ENCODE measurements at places on chromosomes 7 and 10.

- no peak for DNase-seq
These were observed 59.3 kb downstream of the DLG5 start for GRCh38 chr10:77867124-77867719.

DNA sequence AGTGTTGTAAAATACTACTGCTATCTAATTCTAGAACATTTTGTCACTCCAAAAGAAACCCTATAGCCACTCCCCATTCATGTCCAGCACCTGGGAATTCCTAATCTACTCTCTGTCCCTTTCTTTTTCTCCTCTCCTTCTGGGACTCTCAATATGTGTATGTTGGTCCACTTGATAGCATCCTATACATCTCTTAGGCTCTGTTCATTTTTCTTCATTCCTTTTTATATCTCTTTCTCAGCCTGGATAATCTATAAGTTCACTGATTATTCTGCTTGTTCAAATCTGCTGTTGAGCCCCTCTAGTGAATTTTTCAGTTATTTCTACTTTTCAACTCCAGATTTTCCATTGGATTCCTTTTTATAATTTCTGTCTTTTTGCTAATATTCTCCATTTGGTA is 108.6 kb downstream of the CCDC3 start:
- DNase-seq, result no peak

GRCh38 chr10:22681783-22682183 is 32.6 kb downstream of the PIP4K2A start:
- no peak for DNase-seq

- no peak for DNase-seq
These were observed 37.1 kb downstream of the ELMO1 start for GRCh38 chr7:37411444-37412034.

DNA sequence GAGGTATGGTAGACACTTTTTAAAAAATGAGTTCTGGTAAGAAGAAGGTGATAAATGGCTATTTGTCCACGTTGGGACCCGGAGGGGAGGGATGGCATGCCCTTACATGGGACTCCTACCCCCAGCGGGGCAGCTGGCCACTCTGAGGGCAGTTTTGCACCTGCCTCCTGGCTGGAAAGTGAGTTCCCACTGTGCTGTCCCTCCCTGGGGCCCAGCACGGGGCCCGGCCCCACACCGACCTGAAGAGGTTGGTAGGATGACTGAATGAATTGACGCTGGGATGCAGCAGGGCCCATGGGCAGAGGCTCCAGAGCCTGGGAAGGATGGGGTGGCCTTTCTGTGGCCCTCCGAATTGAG is 601 bp upstream of the AEBP1 start:
- DNase-seq, result no peak

- DNase-seq, result no peak
These were observed 258.6 kb downstream of the PAXIP1 start for GRCh38 chr7:154744256-154744860.

DNA sequence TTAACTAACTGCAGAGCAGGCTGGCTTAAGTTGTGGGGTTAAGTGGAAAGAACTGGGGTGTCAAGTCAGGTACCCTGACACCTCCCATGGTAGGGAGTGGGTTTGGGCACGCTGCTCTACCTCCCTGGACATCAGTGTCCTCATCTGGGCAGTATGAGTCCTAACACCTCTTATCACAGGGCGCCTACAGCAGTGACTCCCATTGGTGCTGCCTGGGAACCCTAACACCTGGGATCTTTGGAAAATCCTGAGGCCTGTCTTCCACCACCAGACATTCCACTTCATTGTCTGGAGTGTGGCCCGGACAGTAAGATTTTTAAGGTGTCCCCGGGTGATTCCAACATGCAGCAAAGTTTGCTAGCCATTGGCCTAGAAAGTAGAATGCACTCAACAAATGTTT is 239.1 kb downstream of the SKAP2 start:
- no peak for DNase-seq

DNA sequence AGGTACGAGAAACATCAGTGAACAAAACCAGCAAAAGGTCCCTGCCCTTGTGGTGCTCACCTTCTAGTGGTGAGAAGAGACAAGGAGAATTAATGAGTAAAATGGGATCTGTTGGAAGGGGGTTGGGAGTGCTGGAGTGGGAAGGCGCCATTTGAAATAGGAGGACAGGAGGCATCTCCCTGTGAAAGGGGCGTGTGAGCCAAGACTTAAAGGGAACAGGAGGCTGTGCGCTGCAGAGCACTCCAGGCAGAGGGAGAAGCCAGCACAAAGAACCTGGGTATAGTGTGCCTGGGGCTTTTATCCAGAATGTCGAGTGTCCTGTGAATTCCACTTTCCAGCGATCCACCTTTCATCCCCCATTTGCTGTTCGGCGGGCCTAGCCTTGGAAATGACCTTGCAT is 497.9 kb upstream of the GALNT17 start:
- no peak for DNase-seq

GRCh38 chr10:28811639-28812349 is 134.5 kb downstream of the BAMBI start:
- DNase-seq, result no peak

GRCh38 chr7:86949052-86949778 is 110.2 kb downstream of the ELAPOR2 start:
- no peak for DNase-seq

DNA sequence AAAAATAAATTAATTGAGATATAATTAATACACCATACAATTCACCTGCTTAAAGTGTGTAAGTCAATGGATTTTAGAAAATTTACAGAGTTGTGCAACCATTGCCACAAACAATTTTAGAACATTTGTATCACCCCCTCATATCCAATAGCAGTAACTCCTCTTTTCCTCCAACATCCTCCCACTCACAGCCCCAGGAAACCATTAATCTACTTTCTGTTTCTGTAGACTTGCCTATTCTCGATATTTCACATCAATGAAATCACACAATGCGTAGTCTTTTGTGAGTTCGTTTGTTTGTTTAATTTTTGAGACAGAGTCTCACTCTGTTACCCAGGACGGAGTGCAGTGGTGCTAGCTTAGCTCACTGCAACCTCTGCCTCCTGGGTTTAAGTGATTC is 13.7 kb upstream of the HERC4 start:
- no peak for DNase-seq

- DNase-seq, result no peak
These were observed 7.6 kb downstream of the ARHGAP12 start for GRCh38 chr10:31921031-31921430.

DNA sequence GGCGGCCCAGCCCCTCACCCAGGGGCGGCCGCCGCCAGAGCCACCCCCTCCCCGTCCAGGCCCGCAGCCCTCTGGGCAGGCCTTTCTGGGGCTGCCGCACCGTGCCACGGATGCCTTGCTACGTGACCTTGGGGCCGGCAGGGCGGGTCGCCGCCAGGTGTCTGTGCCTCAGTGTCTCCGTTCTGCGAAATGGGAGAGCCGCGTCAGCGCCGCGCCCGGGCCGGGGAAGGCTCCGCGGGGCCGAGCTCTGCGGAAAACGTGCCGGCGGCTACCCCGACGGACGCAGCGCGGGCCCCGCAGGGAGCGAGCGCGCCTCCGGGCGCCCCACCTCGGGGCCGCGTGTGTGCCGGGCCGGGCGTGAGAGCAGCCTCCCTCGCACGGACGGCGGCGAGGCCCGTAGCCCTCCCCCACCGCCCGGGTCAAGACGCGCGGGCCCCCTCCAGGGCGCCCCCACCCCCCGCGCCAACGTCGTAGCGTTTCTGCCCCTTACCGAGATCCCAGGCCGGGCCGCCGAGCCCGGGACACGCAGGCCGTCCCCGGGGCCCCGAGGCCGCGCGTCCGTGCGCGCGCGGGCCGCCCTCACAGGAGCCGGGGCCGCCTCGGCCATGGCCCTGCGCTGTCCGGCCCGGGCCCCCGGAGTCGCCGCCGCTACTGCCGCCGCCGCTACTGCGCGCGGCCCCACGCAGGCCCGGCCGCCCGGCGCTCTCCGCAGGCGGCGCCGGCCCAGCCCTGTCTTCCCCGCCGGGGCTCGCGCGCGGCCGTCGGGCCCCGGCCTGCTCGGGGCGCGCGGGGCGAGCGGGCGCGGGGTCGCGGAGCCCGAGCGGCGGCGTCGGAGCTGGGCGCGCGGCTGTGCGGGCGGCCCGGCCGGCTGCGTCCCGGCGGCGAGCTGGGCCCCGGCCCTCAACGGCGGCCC is 1.1 kb downstream of the ZNF777 start:
- no peak for DNase-seq

DNA sequence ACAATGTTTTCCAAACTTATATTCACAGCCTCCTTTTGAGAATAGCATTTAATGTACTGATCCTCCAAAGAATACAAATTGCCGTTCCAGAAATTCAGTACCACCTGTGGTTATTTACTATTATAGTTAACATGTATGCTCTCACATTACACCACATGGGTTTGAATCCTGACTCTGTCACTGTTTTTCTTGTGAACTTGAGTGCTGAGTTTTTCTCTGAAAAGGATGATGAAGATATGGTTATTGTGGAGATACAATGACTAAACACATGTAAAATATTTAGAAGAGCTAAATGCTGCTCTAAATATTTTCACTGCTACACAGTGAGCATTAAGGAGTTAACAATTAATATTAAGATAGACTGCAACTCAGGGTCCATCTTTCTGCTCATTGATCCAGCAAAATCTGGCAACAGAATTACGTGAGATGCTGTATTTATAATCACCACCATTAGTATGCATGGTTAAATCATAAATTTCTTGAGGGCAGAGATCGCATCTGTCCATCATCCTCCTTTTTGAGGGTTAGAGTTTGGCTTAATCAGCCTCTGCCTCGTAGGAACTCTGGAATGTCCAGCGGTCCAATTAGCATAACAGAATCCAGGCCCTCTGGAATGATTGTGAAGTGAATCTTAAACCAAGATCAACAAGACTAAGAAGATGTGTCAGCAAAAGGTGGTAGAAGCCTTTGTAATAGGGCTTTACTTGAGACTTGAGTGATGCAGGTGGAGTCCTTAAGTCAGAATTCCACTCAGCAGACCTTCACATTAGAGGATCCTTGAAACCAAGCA is 152.8 kb downstream of the MACC1 start:
- DNase-seq, result no peak

DNA sequence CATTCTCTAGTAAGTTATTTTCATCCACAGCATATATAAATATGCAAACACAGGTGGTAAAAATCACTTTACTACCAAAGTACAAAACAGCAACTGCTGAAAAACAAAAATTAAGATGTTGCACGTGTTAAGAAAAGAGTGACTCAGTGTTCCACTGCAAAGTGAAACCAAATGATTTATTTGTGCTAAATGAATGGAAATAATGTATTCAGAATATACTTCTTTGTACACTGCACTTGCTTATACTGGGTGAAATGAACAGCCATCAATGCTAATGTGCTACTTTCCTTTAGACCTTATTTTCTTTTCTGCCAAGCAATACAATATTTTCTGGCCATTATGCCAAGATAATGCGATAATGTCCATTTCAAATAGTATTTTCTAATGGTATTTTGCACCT is 38.3 kb upstream of the MRLN start:
- no peak for DNase-seq

DNA sequence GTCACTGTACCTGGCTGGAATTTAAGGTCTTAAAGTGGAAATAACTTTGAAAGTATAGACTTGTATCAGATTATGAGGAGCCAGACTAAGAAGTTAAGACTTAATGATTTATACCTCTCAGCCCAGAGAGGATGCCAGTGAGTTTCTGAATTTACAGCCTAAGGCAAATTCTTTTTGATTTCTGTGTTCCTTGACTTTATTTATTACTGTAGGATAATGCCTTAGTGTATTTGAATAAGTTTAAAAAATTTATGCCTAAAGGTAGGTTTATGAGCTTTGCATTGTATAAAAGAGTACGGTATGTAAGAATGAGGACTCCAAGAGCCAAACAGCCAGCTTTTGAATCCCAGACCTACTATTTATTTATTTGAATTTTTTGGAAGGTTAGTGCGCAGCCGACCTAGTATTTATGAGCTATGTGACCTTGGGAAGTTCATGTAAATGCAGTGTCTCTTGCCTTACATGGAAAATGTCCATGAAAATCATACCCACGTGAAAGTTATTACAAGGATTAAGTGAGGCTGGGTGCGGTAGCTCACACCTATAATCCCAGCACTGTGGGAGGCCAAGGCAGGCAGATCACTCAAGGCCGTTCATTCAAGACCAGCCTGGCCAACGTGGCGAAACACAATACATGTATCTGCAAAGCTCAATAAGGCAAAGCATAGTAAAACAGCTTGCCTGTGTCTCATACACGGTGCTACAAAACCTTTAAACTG is 174.6 kb downstream of the AUTS2 start:
- DNase-seq, result no peak

DNA sequence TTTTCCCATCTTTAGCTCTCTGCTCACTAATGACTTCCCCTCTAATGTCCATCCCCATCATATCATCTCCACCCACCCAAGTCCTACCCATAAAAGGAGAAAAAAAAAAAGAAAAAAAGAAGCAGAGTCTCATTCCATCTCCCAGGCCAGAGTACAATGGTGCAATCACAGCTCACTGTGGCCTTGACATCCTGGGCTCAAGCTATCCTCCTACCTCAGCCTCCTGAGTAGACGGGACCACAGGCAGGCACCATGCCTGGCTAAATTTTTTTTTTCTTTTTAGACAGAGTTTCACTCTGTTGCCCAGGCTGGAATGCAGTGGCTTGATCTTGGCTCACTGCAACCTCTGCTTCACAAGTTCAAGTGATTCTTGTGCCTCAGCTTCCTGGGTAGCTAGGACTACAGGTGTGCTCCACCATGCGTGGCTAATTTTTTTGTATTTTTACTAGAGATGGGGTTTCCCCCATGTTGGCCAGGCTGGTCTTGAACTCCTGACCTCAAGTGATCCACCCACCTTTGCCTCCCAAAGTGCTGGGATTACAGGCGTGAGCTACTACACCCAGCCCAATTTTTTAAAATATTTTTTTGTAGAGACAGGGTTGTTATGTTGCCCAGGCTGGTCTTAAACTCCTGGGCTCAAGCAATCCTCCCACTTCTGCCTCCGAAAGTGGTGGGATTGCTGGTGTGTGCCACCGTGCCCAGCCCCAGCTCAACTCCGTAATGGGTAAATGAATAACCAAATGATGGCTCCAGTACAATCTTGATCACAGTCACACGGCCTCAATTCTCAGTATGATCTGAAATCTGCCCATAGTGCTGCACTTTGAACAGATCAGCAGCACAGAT is 24.6 kb upstream of the SGMS1 start:
- no peak for DNase-seq

DNA sequence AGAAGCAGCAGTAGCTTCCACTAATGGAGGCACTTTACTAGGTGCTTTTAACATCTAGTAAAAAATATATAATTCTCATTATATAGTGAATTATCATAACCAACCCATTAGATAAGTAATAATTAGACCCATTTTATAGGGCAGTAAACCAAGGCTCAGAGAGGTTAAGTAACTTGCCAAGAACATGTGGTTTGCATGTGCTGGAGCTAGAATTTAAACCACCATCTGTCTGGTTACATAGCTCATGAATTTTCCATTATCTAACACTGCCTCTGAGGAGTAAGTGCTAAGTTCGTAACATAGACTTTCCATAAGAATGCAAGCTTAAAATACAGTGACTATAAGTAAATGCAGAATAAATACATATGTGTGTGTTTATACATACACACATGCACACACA is 41.9 kb downstream of the CREB3L2 start:
- DNase-seq, result no peak

- DNase-seq, result no peak
These were observed 43.4 kb downstream of the GLI3 start for GRCh38 chr7:42193471-42194129.

DNA sequence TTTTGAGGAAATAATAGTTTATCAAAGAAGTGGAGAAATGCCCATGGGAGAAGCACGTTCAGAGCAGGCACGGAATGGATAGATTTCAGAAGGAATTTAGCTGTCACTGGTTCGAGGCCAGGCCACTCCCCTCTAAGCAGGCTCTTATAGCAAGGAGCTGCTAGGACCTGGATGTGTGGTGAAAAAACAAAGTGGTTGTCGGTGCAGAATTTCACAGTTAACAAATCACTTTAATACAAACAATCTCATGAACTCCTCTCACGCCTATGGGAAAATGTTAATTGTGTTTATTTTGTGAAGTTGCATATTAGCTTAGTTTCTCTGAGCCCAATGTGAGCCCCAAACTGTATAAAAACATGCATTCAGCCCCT is 176.3 kb downstream of the PKD1L1 start:
- DNase-seq, result no peak
